Right ventricle myocardium inferior (tissue), 1 donor: ENCODE measurements at places on chromosomes 3 and 15. TPM values are rescaled to one million over a fixed set of nuclear protein-coding genes. Genes with fewer than 3 reads are reported as not detected.

DNA sequence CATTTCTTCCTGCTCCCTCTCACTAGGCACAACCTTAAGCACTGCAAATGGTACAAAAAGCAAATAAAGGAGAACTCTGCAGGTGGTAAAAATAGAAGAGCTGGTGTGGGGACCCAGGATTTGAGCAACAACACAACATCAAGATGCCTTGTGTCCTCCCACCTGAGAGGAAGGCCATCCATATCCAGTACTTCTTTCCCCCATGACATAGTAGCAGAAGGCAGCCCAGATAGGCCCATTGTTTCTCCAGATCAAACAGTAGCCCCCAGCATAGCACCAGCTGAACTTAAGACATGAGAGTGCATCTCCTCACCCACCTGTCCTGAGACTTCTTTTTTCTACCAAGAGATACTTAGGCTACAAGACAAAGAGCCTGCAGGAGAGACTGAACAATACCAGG, 180.5 kb downstream of the GOLGA6L6 start:
- DNase-seq: no peak

GRCh38 chr3:23926736-23927135, 9.8 kb downstream of the RPL15 start:
- no peak for DNase-seq

GRCh38 chr3:132549890-132550578, 47.0 kb upstream of the ACKR4 start:
- DNase-seq: no peak

GRCh38 chr15:53836618-53837017, 77.2 kb upstream of the WDR72 start:
- DNase-seq: no peak

DNA sequence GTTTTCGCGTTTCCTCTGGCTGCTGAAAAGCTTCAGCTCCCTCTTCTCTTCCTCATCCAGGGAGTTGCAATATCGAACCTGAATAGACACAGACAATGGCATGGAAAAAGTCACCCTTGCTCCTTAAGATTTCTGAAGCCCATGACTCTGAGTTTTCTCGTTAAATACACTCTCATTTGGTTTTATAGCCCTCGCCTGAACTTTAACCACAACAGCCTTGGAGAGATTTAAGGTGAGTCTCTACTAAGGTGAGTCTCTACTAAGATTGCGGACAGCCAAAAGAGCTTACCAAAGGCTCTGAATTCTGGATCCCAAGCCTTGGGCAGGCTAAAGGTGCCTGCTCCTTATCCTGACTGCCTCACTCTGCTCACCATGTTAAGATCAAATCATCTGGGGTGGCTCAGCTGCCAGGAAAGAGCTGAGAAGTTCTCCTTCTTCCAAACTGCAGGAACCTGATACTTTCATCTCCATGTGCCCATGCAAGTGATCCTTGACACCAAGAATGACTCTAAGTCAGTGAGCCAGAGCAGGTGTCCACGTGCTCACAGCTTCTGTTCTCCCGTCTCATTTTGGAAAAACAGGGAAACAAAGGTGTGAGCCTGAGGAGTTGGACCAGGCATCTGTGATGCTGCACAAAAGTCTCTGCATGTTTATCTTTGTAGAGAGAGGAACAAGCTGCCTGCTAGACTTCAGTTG, 65.1 kb downstream of the PRICKLE2 start:
- DNase-seq: no peak

DNA sequence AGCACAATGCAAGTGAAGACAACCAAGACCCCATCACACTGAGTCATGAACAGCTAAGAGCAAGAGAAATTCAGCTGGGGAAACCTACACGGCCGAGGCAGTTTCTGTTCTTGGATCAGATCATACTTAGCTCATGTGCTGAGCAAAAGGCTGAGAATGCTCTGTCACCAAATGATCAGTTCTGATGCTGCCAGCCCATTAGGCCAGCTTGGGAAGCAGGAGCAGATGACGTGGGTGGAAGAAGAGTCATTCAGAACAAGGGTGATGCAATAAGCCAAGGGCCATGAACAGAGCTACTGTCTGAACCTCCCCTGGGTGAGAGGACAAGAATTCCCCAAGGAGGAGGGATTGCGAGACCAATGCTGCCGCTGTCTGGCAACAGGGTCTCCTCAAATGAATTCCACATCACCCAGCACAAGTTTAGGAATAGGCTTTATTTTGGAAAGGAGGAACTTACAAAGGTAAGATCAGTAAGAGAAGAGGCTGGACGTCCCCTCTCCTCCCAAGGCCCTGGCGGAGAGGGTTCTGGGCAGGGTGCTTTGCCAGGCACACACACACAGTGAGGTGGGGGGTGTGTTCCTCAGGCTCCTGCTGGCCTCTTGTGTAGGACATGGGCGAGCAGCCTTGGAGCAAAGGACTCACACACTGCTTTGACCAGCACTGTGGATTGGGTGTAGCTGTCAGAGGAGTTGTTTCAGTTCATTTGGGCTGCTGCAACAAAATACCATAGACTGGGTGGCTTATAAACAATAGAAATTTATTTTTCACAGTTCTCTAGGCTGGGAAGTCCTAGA, 65.6 kb upstream of the CTXND1 start:
- no peak for DNase-seq

DNA sequence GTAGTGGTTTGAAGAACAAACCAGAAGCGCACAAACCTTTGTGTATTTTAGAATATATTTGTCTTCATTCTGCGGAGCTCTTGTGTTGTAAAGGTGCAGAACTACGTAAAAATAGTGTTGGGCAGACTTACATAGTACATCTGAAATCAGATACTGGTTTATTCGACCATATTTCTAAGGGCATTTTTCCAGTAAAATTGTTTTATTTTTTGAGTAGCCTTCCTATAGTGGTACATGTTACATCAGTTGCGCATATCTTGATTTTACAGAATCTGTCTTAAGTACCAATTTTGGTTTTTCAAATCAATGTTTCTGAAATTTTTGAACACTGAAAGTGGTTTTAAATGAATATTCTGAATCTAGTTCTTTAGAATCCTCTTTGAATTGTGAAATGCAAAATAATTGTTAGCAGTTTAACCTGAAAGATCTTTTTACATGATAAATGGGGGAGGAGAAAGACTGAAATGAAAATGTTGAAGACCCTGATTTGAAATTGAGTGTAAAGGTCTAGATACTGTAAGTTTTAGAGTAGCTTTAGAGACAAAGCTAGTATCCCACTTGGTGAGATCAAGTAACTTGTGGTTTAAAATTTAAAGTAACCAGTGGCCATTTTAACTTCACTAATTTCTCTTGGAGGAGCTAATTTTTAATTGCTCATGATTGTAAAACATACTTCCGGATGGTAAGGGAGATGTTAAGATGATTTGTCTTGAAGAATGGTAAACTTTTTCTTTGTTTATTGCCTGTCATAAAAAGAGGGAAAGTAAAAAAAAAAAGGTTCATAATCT, 15.5 kb upstream of the CHD2 start:
- no peak for DNase-seq

DNA sequence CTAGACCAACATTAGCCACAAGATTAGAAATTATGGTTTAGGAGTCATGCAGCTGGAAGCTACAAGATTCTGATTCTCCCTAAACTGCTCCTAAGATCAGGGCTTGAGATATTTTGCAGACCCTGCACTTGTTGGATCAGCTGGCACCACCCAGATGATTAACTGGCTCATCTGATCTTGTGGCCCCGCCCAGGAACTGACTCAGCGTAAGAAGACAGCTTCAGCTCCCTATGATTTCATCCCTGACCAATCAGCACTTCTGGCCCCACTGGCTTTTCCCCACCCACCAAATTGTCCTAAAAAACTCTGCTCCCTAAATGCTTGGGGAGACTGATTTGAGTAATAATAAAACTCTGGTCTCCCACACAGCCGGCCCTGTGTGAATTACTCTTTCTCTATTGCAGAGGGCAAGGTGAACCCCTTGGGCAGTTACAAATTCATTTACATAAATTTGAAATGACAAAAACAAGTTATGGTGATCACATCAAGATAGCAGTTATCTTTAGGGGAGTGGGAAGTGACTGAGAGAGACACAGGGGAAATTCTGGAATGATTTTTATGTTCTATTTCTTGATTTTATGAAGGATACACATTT, 76.5 kb downstream of the CD200R1L start:
- DNase-seq: peak; percentile 75

DNA sequence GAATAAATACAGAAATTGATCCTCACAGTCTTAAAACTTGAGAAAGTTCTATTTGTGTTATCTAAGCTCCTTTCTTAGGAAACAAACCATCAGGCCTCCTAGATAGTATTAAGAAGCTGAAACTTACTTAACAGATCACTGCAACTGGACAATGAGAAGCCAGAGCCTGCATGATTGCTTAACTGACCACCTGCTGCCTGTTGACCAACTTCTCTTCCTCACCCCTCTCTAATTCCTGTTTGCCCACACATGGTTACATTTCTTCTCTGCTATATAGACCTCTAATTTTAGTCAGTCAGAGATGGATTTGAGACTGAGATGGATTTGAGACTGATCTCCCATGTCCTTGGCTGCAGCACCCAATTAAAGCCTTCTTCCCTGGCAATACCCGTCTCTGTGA, 13.5 kb downstream of the CCPG1 start:
- DNase-seq: no peak

GRCh38 chr3:188486126-188486525, 332.2 kb downstream of the LPP start:
- DNase-seq: no peak

DNA sequence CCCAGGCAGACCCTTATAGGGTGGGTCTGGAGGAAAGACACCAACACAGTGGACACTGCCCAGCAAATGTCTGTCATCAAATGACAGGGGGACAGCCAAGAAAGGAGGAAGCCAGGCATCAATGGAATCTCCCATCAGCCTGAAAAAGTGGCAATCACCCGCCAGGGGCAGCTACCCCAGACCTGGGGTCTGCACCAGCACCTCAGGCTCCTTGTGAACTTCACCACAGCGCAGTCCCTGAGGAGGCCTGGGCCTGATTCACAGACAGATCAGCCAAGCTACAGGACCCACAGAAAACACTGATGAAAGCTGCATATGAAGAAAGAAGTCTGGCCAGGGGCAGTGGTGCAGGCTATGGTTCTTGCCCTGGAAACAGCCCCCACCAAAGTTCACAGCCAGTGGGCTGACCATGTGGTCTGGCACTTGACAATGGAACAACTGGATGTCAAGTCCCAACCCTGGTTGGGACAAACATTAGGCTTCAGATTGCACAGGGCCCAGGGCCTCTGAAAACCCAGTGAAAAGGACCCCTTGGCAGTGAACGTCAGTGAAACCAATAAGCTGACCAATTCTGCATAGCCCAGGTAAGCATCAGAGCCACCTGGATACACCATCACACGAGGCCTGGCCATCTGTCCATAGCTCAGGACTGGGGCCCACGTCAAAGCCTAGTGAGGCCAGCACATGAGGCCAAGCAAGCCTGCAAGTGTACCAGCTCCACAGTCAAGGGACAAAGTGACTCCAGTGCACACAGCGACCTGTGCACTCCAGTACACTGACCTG, 29.1 kb downstream of the ALS2CL start:
- DNase-seq: no peak

DNA sequence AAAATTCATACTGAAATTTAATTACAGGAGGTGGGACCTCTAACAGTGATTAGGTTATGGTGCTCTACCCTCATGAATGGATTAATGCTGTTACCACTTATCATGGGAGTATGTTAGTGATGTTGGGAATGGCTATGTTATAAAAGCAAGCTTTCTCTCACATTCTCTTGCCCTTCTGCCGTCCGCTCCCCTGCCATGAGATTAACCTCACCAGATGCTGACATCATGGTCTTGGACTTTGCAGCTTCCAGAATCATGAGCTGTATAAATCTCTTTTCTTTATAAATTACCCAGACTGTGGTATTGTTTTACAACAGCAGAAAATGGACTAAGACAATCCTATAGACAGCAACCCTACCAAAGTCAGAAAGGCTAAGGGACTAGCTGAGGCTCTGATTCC, 884.8 kb downstream of the FHIT start:
- DNase-seq: no peak

GRCh38 chr3:40979962-40980361, 219.3 kb upstream of the CTNNB1 start:
- no peak for DNase-seq

GRCh38 chr15:100959066-100960050, 40.2 kb downstream of the LRRK1 start:
- no peak for DNase-seq

DNA sequence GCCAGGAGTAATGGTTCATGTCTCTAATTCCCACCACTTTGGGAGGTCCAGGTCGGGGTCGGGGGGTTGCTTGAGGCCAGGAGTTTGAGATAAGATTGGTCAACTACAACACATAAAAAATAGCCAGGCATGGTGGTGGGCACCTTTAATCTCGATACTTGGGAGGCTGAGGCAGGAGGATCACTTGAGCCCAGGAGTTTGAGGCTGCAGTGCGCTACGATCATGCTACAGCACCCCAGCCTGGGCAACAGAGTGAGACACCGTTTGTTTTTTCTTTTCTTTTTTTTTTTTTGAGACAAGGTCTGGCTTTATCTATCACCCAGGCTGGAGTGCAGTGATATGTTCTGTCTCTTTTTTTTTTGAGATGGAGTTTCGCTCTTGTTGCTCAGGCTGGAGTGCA, 1.3 kb upstream of the VPS33B start:
- no peak for DNase-seq

DNA sequence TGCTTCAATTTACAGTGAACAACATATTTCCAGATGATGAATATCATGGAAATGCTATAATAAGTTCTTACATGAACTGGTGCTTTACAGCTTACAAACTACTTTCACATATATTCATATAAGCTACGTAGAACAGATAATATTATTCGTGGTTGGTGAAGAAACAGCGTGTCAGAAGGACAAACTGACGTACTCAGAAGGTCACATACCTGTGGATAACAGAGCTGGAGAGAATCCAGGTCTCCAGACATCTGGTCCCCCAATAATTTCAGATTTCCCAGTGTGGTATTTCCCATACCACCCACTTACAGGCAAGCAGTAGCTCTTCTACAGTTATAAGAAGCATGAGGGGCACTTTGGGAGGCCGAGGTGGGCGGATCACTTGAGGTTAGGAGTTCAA, 156.6 kb downstream of the PLD1 start:
- no peak for DNase-seq

Gene SPRED1
- 9.9 TPM for total RNA-seq

Gene APBA2
- 2.0 TPM for total RNA-seq

Gene TGFBR2
- total RNA-seq: 186 TPM

Gene CFAP100
- total RNA-seq: not detected

Gene ROPN1
- not detected for total RNA-seq

Gene ZNF639
- 31.2 TPM for total RNA-seq

Gene FAM81A
- 11.0 TPM for total RNA-seq

Gene RASSF1
- 14.7 TPM for total RNA-seq

Gene CCR9
- total RNA-seq: not detected

Gene ATP10A
- 1.7 TPM for total RNA-seq
